ENCODE measurements at places on chromosomes 13 and 19. TPM values are rescaled to one million over a fixed set of nuclear protein-coding genes. Genes with fewer than 3 reads are reported as not detected.

The SEMA6B gene
- total RNA-seq: 4.2 TPM

The MIER2 gene
- total RNA-seq: 21.2 TPM

The RYR1 gene
- total RNA-seq: 1.1 TPM

The KLC3 gene
- not detected for total RNA-seq

The MCF2L gene
- 47.5 TPM for total RNA-seq

The LGALS7 gene
- not detected for total RNA-seq

The URAD gene
- total RNA-seq: not detected

The SIGLEC12 gene
- not detected for total RNA-seq

The NLRP7 gene
- total RNA-seq: not detected

The LILRB5 gene
- 13.4 TPM for total RNA-seq

The GRK1 gene
- total RNA-seq: 0.66 TPM

The RDH8 gene
- not detected for total RNA-seq

The OVOL3 gene
- total RNA-seq: not detected

The PSG3 gene
- total RNA-seq: not detected

The ZNF177 gene
- 4.0 TPM for total RNA-seq

The METTL21C gene
- total RNA-seq: not detected

The TMTC4 gene
- 9.1 TPM for total RNA-seq

The ABCA7 gene
- 7.5 TPM for total RNA-seq

The LIM2 gene
- total RNA-seq: not detected

The SHISA2 gene
- total RNA-seq: 0.22 TPM

The KCNRG gene
- 0.37 TPM for total RNA-seq

The REEP6 gene
- total RNA-seq: 1.5 TPM

The TSKS gene
- total RNA-seq: 1.4 TPM

The SLC8A2 gene
- 0.26 TPM for total RNA-seq

The SYMPK gene
- total RNA-seq: 33.6 TPM

The RGL3 gene
- 14.0 TPM for total RNA-seq

The WDR87 gene
- total RNA-seq: not detected

The SELENOV gene
- total RNA-seq: not detected

The DMPK gene
- total RNA-seq: 290 TPM

The DIAPH3 gene
- total RNA-seq: 0.29 TPM

The MCEMP1 gene
- total RNA-seq: 0.85 TPM

The KIR2DL1 gene
- total RNA-seq: not detected

The PCP2 gene
- total RNA-seq: not detected

The ZNF14 gene
- 5.7 TPM for total RNA-seq

The ZNF66 gene
- total RNA-seq: 2.0 TPM

The POP4 gene
- total RNA-seq: 56.4 TPM

The ATP1A3 gene
- total RNA-seq: 237 TPM

The RUBCNL gene
- total RNA-seq: 1.0 TPM

The TNFSF9 gene
- 0.28 TPM for total RNA-seq

The ZNF222 gene
- total RNA-seq: 4.3 TPM

The KIR3DL3 gene
- not detected for total RNA-seq

The S1PR2 gene
- total RNA-seq: 8.9 TPM

The AZU1 gene
- total RNA-seq: not detected

The KLF1 gene
- total RNA-seq: not detected

The UCHL3 gene
- total RNA-seq: 16.4 TPM

The PLIN5 gene
- 25.5 TPM for total RNA-seq

The IZUMO2 gene
- not detected for total RNA-seq

The STRN4 gene
- total RNA-seq: 69.8 TPM

The KLK1 gene
- 0.54 TPM for total RNA-seq

The ZNF790 gene
- 11.8 TPM for total RNA-seq

The DMKN gene
- 20.4 TPM for total RNA-seq

The ZNF709 gene
- 2.1 TPM for total RNA-seq

The DLL3 gene
- not detected for total RNA-seq

The IGLON5 gene
- not detected for total RNA-seq

The ZNF230 gene
- 4.2 TPM for total RNA-seq

Measured in right cardiac atrium (tissue), 5 donors.